Left hindlimb (tissue), 1 donor: ENCODE measurements at places on chromosomes 2 and 18.

DNA sequence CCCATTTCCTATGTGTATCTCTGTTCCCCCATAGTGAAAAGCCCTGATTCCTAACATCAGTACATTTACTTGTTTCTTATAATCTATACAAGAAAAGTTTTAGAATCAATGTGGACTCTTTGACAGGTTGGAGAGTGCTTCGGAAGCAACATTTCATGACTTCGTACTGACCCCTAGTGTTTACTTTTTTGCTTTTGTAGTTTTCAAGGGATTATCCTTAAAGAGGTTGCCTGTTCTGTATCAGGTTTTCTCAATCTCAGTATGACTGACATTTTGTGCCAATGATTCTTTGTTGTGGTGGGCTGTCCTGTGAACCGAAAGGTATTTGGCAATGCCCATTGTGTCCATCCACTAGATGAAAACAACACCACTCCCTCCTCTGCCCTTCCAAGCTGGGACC lies 43.3 kb upstream of the SERPINB2 start:
- no peak for DNase-seq

GRCh38 chr2:168495524-168495923 lies 39.5 kb downstream of the CERS6 start:
- DNase-seq: no peak

- DNase-seq: no peak
These were observed 20.3 kb downstream of the INO80C start for GRCh38 chr18:35477497-35477896.

DNA sequence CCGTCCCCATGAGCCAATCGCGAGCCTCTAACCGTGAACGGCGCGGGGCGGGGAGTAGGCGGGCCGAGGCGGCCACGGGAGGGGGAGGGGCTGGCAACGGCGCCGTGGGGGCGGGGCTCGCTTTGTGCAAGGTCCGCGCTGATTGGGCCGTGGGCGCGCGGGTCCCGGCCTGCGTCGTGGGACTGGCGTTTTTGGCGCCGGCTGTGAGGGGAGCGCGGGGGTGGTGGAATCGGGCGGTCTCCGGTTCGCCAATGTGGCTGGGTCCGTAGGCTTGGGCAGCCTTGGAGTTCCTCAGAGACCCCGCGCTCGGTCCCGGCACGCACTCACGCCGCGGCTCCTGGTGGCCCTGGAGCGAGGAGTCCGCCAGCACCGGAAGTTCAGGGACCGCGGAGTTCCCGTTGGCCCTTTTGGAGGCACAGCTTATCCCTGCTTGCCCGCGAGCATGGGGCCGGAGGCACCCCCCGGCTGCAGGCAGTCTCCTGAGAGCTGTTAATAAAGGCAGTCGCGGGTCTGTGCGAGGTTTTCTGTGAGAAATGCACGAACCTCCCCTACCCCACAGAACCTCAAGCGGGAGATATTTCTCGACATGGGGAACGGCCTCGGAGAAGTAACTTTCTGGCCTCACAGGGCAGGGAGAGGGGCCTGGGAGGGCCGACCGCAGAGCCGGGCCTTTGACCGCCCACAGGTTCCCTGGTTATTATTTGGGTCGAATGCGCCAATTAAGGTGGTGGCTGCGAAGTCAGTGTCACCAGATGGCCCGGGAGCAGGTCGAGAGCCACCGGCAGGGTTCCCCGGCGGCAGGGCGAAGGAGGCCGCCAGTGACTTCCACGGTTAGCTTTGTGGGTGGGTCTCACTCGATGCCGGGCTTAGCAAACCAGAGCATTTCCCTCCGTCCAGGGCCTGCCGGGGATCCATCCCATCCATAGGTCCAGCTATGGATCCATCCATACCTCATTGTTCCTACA lies 574 bp upstream of the NCL start:
- peak; percentile 100 for DNase-seq

GRCh38 chr2:30272761-30273573 lies 41.6 kb downstream of the LBH start:
- no peak for DNase-seq

DNA sequence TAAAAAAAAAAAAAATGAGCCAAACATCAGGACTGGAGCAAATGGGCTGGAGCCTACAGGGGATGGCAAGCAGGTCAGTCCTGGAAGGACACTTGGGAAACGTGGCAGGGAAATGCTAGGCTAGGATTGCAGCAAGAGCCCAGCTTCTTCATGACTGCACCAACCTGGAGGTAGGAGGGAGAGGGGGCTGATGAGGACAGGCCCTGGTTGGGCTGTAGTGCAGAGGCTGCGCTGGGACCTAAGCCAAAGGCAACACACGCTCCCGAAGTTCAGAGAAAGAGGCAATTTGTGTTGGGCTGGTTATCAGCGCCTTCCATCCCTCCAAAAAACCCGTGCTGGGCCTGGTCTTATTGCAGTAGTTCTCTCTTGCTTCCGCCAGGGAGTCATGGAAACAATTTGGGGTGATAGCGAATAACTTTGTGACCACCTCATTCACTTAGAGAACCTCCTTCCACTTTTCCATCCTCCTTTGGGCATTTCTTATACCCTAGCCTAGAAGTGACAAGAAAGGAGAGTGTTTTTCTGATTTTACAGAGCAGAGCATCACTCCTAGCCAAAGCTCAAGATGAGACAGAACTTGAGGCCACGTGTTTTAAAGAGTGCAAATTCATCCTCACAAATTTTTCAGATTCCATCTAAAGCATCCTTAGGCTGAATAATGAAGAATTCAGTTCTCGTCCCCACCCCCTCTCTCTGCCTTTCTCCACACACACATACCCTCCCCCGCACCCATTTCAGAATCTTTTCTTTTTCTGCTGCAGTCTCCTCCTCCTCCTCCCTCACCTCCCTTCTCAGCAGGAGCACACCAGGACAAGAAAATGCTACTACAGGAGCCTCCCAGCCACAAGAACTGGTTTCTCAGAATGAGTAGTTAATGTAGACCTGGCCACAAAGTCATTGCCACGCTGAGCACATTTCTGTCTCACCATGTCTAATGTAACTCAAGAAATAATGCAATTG lies 82.5 kb upstream of the STPG4 start:
- peak; percentile 70 for DNase-seq

- no peak for DNase-seq
These were observed 17.2 kb upstream of the NMI start for GRCh38 chr2:151306621-151307020.

- DNase-seq: peak; percentile 35
These were observed 118.0 kb downstream of the PLB1 start for GRCh38 chr2:28613633-28614501.

DNA sequence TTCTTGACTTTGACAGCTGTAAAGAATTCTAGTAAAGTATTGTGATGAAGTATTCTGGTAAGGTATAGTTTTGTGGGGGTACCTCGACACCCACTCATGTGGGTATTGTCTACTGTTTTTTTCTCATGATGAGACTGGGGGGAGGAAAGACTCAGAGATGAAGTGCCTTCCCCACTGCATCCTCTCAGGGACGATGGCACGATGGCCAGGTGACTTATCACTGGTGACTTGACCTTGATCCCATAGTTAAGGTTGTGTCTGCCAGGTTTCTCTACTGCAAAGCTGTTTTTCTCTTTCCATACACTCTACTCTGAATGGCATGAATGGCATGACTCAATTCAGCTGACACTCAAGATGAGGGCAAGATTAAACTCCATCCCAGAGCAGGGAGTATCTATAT lies 936 bp upstream of the CCDC68 start:
- no peak for DNase-seq

- DNase-seq: no peak
These were observed 46.4 kb downstream of the TIMM21 start for GRCh38 chr18:74194691-74195090.

DNA sequence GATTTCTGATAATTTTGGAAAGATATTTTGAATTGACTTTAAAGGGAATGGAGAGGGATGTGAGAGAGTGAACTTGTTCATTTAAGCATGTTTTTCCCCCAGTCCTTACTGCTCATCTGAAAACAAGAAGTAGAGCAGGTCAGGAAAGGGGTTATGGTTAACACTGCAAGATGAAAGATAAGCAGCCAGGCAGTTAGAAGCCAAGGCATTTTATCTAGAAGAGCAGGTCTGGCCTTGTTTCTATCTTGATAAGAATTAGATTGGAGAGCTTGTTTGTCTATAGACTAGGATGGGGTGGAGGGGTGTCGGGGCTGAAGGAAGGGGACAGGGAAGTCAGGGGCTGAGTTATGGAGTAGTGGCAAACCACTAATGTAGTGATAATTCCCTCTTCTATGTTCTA lies 171.6 kb downstream of the IKZF2 start:
- no peak for DNase-seq

- no peak for DNase-seq
These were observed 263.8 kb upstream of the CDH19 start for GRCh38 chr18:66867653-66868052.

GRCh38 chr2:217947383-217948350 lies 55.1 kb downstream of the TNS1 start:
- peak; percentile 27 for DNase-seq

- DNase-seq: peak; percentile 37
These were observed 847 bp downstream of the SERPINE2 start for GRCh38 chr2:224038049-224038829.

GRCh38 chr2:25341011-25341727 lies 556 bp downstream of the DNMT3A start:
- peak; percentile 73 for DNase-seq

DNA sequence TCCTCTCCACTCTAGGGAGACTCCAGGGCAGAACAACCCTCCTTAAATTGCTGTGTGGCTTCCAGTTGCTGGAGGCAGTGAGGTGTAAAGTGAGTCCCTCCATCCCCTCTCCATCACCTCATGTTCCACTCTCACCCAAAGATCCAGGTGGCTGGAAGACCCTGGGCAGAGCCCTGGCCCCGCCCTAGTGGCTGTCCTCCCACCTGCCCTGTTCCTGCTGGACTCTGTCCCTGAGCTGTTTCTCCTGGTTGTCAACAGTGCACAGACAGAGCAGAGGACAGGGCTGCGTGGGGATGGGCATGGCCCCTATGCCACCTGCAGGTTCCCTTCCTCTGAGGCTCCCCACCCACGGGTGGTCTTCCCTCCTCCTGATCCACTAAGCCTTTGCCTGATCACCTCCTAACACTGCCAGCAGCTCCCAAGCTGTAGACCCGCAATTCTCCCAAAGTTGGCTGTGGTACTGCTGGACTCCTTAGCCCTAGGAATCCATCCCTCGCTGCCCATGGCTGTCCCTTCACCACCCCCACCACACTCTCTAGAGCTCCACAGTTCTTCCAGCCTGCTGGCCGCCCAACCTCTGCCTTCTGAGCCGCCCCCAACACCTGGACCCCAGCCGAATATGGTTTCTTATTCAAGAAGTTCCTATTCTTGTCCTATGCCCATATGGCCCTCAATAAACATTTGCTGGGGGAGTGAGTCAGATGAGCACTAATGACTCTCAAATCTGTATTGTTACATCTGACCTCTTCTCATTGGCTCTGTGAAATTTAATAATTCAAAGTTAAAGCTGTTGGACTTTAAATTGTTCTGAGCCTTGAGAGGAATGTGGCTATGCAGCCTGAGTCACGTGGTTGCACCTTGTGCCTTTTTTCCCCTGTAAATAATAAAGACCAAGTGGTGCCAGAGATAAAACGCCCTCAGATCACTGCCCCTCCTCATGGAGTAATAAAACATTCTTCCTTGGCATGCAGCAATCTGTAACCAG lies 260.0 kb upstream of the HS6ST1 start:
- DNase-seq: no peak

- DNase-seq: no peak
These were observed 251.3 kb downstream of the RDH14 start for GRCh38 chr2:18309188-18309587.

DNA sequence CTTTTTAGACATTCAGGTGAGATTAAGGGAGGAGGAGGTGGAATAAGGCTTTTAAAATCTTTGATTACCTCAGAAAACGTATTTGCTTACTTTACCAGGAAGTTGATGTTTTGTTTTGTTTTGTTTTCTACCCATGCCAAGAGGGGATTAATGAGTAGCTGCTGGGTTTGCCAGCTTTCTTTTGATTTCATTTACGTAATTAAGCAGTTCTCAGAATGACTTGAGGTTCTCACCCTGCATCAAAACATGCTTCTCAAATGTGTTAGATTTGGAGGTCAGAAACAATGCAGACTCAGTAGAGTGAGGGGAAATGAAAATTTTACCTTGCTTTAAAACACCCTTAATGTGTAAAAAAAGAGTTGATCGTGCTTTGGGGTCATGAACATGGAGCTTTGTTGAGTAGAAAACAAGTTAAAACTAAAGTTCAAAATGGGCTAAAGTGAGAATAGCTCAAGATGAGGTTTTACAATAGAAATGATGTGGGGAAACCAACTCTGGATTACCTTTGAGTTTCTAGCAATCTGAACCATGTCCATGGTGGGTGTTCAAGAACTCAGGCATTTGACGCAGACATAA lies 217.1 kb upstream of the EPAS1 start:
- no peak for DNase-seq

DNA sequence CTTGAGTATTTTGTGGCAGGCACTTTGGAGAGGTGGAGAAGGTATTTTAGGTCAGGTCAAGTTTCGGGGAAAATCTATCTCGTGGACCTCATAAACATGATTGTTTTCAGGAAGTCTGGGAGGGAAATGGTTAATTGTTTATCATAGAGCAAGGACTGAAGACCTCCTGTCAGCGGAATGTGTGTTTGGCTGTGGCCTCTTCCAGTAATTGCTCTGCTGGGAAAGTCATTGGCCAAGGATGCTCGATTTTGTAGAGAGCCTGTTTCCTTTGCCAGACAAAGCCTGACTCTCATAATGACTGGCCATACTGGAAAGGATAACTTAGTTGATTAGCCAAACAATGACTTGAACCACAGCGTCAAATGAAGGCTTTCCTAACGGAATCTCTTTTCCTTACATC lies 30.0 kb downstream of the IL1R2 start:
- peak; percentile 67 for DNase-seq

- DNase-seq: no peak
These were observed 59.1 kb upstream of the TXNDC2 start for GRCh38 chr18:9826685-9827084.

DNA sequence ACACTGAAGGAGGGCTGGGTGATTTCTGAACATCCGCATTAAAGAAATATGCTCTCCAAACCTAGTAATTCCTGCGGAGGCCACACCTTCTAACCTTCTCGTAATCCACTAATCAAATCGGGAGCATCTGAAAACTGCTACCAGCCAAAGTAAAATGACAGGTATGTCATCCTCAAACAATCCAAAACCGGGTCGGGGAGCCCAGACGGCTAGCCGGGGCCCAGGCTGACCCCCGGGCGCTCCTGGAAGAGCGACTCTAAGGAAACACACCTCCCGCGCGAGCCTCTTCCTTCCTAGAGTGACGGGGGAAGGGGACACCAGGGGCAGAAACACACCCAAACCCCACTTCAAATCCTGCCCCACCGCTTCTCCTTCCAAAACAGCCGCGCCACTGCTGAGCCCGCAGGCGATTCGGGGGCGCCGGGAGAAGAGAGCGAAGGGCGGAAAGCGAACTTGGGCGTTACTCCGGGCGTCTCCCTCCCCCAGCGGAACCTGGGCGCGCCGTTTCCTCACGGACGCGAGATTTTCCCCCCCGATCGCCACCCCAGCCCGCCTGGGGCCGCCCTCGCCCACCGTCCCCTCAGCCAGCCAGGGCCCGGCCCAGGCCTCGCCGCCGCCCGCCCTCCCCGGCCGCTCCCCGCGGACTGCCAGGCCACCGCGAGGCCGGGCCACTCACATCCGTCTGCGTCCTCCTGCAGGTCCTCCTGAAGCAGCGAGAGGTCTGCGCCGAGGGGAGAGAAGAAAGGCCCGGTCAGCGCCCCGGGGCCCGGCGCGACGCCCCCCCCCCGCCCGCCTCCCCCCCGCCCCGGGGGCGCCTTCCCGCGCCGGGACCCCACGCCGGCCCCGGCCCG lies 584 bp downstream of the PPP4R1 start:
- peak; percentile 76 for DNase-seq

GRCh38 chr2:201798252-201798913 lies 8.0 kb upstream of the CDK15 start:
- no peak for DNase-seq
